Calu3 (cell line): ENCODE measurements at places on chromosomes 5 and 9. TPM values are rescaled to one million over a fixed set of nuclear protein-coding genes. Genes with fewer than 3 reads are reported as not detected.

The MYMK gene
- not detected in 2 replicates for total RNA-seq

DNA sequence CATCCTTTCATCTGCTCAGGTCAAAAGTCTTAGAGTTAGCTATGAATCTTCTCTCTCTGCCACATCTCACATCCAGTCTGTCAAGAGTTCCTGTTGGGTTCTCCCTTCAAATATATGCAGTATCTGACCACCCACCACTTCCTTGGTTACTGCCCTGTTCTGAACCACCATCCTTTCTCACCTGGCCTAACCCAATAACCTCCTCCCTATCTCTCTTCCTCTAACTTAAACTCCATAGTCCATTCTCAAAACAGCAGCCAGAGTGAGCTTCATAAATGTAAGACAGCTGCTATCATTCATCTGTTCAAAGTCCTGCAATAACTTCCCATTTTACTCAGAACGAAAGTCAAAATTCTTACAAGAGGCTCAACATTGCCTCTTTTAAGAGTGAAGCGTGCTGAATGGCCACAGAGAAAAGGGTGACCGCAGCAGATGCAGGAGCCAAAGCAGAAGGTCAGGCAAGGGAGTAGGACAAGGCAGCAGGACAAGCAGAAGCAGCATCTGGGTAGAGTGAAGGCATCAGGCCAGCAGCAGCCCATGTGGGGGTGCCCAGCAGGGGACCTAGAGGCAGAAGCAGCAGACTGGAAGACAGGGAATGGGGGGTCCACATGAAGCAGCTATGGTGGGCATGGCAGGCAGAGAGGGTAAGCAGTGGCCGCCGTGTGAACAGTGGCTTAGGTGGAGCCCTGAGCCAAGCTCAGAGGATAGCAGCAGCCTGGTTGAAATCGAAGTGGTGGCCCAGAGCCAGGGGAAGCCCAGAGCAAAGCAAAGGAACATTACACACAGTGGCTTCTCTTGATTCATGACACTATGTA lies 39.3 kb upstream of the CDC42SE2 start:
- no peaks in the 10 kb centered on the region for H3K27me3 ChIP-seq
- H3K4me3 ChIP-seq: no peak overlapping the region
- DNase-seq: no peak
- no peak overlapping the region for H3K27ac ChIP-seq
- no peaks in the 10 kb centered on the region for H3K36me3 ChIP-seq

GRCh38 chr5:36252722-36253365 lies 11.1 kb upstream of the NADK2 start:
- no peaks in the 10 kb centered on the region for H3K4me1 ChIP-seq
- no peak overlapping the region for H3K4me3 ChIP-seq
- no peaks in the 10 kb centered on the region for H3K36me3 ChIP-seq
- no peak for DNase-seq

DNA sequence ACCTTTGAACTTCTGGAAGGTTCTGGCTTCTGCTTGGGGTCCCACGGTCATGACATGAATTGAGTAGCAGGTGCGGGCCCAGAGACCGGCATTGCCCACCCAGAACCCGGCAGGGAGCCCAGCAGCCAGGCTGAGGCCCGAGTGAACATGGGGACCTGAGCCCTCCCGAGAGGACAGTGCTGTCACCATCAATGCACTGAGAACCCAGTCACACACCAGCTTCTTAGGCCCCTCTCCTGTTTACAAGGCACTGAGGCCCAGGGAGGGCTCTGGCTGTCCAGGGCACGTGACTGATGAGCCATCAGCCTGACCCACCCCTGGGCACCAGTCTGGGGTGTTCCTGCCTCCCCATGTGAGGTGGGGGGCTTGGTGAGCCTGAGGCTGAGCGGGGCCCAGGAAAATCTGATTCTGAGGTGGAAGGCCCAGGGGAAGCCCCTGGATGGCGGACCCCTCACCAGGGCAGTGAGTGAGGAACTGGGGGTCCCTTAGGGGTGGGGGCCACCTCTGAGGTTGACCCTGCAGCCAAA lies 60.3 kb upstream of the RNU6ATAC start:
- no peak overlapping the region for H3K27ac ChIP-seq
- peaks cover 98% of the 10 kb centered on the region for H3K27me3 ChIP-seq
- H3K4me1 ChIP-seq: no peaks in the 10 kb centered on the region
- H3K36me3 ChIP-seq: no peaks in the 10 kb centered on the region
- no peak overlapping the region for H3K4me3 ChIP-seq

The PCDHGC5 gene
- 1.5 and 2.1 TPM in 2 replicates for total RNA-seq

The PCDHGA7 gene
- total RNA-seq: 0.73 and 0.90 TPM in 2 replicates

The PLAA gene
- total RNA-seq: 27.9 and 28.1 TPM in 2 replicates

The PIP5K1B gene
- 8.6 and 9.0 TPM in 2 replicates for total RNA-seq

DNA sequence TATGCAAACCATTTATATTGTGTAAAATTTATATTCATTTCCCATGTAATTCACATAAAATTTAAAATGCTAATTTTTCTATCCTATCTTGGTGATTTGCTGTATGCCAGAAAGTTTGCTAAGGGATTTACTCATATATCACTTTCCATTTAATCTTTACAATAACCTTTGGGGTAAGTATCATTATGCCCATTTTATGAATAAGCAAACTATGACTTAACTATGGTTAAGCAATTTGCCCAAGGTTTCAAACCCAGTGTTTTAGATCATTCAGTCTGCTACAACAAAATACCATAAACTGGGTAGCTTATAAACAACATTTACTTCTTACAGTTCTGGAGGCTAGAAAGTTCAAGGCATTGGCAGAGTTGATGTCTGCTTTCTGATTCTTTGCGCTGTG lies 246.4 kb upstream of the TMEM161B start:
- no peak overlapping the region for H3K4me3 ChIP-seq
- no peaks in the 10 kb centered on the region for H3K27me3 ChIP-seq
- no peaks in the 10 kb centered on the region for H3K4me1 ChIP-seq
- H3K36me3 ChIP-seq: no peaks in the 10 kb centered on the region
